Naive thymus-derived CD8-positive, alpha-beta T cell (primary cell): ENCODE measurements at places on chromosomes 7 and 10. TPM values are rescaled to one million over a fixed set of nuclear protein-coding genes. Genes with fewer than 3 reads are reported as not detected.

Gene CPEB3
- 2.5 TPM for total RNA-seq

- peaks cover 19% of the 10 kb centered on the region for H3K36me3 ChIP-seq
- no peak for DNase-seq
- no peaks in the 10 kb centered on the region for H3K27me3 ChIP-seq
- H3K4me3 ChIP-seq, result no peak overlapping the region
- no peaks in the 10 kb centered on the region for H3K4me1 ChIP-seq
Observed at GRCh38 chr7:152860310-152860709, 100.8 kb downstream of the ACTR3B start.

Gene CNPY1
- total RNA-seq, result not detected

DNA sequence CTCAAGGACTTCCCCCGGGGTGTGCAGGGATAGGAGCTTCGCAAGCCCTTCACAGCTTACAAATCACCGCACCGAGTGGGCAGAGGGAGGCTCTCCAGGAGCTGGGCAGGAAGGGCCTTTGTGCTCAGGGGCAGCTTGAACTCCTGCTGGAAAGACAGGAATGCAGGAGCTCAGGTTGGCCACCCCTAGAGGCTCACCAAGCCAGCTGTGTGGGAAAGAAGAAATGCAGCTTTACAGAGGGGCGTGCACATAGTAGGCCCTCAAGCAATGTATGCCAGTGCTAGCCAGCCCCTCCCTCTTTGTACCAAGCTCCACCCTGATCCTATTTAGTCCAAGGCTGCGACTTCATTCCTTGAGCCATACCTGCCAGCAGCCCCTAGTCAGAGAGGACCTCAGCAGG lies 26.1 kb downstream of the STRA8 start:
- no peaks in the 10 kb centered on the region for H3K36me3 ChIP-seq
- DNase-seq, result no peak

GRCh38 chr7:5194571-5194970 lies 4.5 kb downstream of the WIPI2 start:
- H3K4me3 ChIP-seq, result no peak overlapping the region
- H3K36me3 ChIP-seq, result peaks cover 57% of the 10 kb centered on the region
- H3K4me1 ChIP-seq, result peaks cover 43% of the 10 kb centered on the region
- no peaks in the 10 kb centered on the region for H3K27me3 ChIP-seq

GRCh38 chr7:10977113-10977512 lies 3.4 kb downstream of the PHF14 start:
- H3K36me3 ChIP-seq, result peaks cover 30% of the 10 kb centered on the region
- H3K27ac ChIP-seq, result no peak overlapping the region
- no peak for DNase-seq
- H3K4me3 ChIP-seq, result no peak overlapping the region

DNA sequence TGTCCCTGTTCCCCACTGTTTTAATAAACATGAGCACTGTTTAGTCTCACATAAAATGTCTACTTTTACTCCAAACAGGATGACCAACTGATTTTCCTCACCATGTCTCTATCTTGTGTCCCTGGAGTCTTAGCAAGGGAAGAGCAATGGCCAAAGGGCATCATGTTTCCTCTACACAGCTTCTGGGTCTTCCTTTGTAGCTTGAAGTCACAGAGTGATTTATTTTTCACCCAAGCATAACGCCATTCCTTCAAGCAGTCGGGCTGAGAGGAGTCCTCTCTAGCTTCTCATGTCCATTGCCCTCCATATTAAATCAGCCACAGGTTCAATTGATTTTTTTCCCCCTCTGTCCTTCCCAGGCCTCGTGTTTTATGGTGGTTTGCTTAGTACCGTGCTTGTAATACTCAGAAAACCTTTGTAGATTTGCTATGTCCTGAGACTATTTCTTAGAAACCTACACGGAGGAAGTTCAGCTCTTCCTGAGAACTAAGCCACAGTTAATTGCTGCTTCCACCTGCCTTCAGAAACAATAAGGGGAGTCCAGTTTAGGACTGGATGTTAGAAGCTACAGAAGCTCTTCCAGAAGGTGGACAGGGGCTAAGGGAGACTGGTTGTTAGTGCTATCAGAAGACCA lies 178.8 kb downstream of the CREB5 start:
- H3K27me3 ChIP-seq, result no peaks in the 10 kb centered on the region
- DNase-seq, result no peak
- peaks cover 18% of the 10 kb centered on the region for H3K4me1 ChIP-seq
- H3K4me3 ChIP-seq, result no peak overlapping the region
- no peaks in the 10 kb centered on the region for H3K36me3 ChIP-seq

Gene CCDC186
- total RNA-seq, result 42.4 TPM

DNA sequence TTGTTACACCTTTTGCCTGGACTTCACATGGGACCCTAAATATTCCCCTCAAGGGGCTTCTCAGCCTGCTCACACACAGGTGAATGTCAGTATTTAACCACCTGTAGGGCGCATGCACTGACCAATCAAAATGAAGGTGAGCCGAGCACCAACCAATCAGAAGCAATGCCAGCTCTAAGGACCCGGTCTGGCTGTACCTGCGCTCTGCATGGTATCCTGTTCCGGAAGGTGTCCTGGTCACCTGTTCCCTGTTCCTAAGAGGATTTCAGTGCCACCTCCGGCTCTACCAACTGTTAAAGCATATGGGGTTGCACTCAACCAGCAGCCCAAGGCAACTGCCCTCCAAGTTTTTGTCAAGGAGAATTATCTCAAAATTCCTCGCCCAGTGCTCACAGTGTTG lies 18.4 kb upstream of the CALN1 start:
- no peak overlapping the region for H3K27ac ChIP-seq
- no peaks in the 10 kb centered on the region for H3K36me3 ChIP-seq
- H3K27me3 ChIP-seq, result no peaks in the 10 kb centered on the region
- DNase-seq, result no peak
- no peaks in the 10 kb centered on the region for H3K4me1 ChIP-seq

- H3K36me3 ChIP-seq, result no peaks in the 10 kb centered on the region
- H3K27me3 ChIP-seq, result no peaks in the 10 kb centered on the region
Observed at GRCh38 chr10:132418527-132419416, 21.8 kb downstream of the PWWP2B start.

Gene CAPZA2
- 94.5 TPM for total RNA-seq

- H3K4me1 ChIP-seq, result peaks cover 1% of the 10 kb centered on the region
- DNase-seq, result no peak
- H3K27ac ChIP-seq, result no peak overlapping the region
- H3K27me3 ChIP-seq, result peaks cover 12% of the 10 kb centered on the region
- H3K36me3 ChIP-seq, result no peaks in the 10 kb centered on the region
Observed at GRCh38 chr7:158532093-158532627, 55.5 kb downstream of the PTPRN2 start.

DNA sequence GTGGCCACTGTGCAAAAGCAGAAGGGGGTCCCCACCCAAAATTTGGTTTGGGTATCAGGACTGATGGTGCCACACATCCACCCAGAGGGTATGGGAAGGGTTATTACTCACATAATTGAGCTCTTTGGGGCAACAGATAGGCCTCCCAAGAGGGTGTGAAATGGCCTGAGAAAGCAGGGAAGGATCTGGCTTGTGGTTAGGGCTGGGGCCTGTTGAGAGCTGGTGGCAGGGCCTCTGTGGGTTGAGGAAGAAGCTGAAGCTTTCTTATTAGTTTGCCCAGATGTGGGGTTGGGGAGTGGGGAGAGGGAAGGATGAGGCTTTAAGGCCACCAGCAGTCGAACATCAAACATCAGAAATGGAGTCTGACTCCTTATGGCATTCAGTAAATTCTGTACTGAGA lies 18.3 kb upstream of the MKI67 start:
- no peak overlapping the region for H3K27ac ChIP-seq
- H3K36me3 ChIP-seq, result no peaks in the 10 kb centered on the region
- no peak overlapping the region for H3K4me3 ChIP-seq
- no peak for DNase-seq

DNA sequence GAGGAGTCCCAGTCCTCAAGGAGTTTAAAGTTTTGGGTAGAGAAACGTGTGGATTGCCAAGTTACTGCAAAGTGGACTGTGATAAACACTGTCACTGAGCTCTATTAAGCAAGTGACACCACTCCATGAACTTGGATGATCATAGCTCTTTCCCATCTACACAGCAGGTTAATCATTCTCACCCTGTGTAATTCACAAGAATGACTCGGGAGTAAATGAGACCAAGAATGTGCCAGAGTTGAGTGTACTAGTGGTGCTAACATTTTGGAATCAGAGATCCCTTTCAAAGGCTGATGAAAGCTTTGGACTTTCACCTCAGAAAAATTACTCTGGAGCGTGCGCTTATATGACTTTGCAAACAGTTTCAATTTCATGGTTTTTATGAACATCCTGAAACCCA lies 80.8 kb downstream of the RBM20 start:
- no peak for DNase-seq
- H3K4me3 ChIP-seq, result no peak overlapping the region
- peaks cover 40% of the 10 kb centered on the region for H3K4me1 ChIP-seq
- no peak overlapping the region for H3K27ac ChIP-seq
- no peaks in the 10 kb centered on the region for H3K36me3 ChIP-seq

DNA sequence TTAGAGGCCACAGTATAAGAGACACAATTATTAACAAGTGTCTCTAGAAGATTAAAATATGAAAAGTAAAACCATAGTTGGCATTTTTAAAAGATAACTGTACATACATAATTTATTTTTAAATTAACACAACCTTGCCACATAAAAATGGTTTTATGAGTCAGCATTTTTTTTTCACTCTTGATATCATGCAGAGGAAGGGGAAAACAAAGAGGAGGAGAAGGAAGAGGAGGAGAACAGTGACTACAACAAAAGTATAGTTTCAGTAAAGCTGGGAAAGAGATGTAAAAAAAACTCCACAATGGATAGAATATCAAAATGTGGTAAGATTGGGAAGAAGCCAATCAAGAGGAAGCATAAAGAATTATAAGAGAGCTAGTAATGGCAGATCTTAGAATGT lies 34.0 kb downstream of the CH25H start:
- H3K4me1 ChIP-seq, result no peaks in the 10 kb centered on the region
- no peak overlapping the region for H3K27ac ChIP-seq
- no peaks in the 10 kb centered on the region for H3K36me3 ChIP-seq
- no peak for DNase-seq
- peaks cover 6% of the 10 kb centered on the region for H3K27me3 ChIP-seq

Gene ANK3
- 1.6 TPM for total RNA-seq

DNA sequence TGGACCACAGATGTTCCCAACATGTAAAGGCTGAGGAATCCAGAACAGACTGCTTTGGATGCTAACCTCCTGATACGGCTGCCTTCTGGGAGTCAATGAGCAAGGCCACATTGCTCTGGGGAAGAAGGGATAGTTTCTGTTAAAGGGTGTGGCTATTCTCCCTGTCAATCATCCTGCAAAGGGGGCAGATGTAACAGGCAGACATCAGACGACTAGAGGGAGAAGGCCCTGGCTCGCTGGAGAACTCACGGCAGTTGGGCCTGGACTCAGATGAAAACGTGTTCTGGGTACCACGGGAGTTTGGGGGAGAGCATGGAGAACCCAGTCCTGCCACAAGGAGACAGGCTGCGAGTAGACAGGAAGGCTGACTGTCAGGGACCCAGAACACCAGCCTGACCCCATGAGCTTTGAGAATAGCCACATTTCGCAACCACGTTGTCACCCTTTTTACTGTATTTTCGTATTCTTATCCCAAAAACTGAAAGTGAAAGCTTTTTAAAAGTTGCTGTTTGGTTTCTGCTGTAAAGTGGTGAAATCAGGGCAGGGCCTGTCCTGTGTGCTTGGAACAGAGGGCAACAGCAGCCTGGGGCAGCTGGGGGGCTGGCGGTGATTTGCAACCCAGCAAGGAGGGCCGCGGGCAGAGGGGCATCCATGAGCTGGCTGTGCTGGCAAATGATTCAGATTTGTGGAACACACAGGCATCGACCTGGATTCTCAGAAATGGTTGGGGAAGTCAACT lies 95.3 kb downstream of the MYOF start:
- H3K36me3 ChIP-seq, result no peaks in the 10 kb centered on the region
- peaks cover 20% of the 10 kb centered on the region for H3K4me1 ChIP-seq
- no peak for DNase-seq
- H3K27me3 ChIP-seq, result no peaks in the 10 kb centered on the region
- H3K27ac ChIP-seq, result peak overlapping the region; percentile 72

- H3K4me1 ChIP-seq, result peaks cover 2% of the 10 kb centered on the region
- H3K27me3 ChIP-seq, result no peaks in the 10 kb centered on the region
- no peaks in the 10 kb centered on the region for H3K36me3 ChIP-seq
- no peak overlapping the region for H3K4me3 ChIP-seq
Observed at GRCh38 chr10:86661161-86662025, 6.9 kb upstream of the LDB3 start.

- H3K36me3 ChIP-seq, result peaks cover 30% of the 10 kb centered on the region
- DNase-seq, result no peak
- no peaks in the 10 kb centered on the region for H3K4me1 ChIP-seq
- H3K4me3 ChIP-seq, result no peak overlapping the region
Observed at GRCh38 chr7:55983537-55983936, 19.2 kb downstream of the NIPSNAP2 start.

Gene PPA1
- 51.0 TPM for total RNA-seq

Gene NANOS1
- total RNA-seq, result 0.55 TPM

GRCh38 chr7:16070806-16071205 lies 350.5 kb downstream of the CRPPA start:
- H3K27me3 ChIP-seq, result no peaks in the 10 kb centered on the region
- no peak overlapping the region for H3K27ac ChIP-seq
- no peaks in the 10 kb centered on the region for H3K36me3 ChIP-seq

Gene PIK3CG
- total RNA-seq, result 34.4 TPM

GRCh38 chr7:91443862-91444261 lies 179.6 kb downstream of the FZD1 start:
- DNase-seq, result no peak
- H3K27ac ChIP-seq, result no peak overlapping the region
- no peaks in the 10 kb centered on the region for H3K27me3 ChIP-seq
- no peak overlapping the region for H3K4me3 ChIP-seq
- H3K4me1 ChIP-seq, result no peaks in the 10 kb centered on the region

Gene NRG3
- total RNA-seq, result not detected

GRCh38 chr10:30821994-30822692 lies 192.6 kb upstream of the LYZL2 start:
- peaks cover 8% of the 10 kb centered on the region for H3K4me1 ChIP-seq
- H3K27me3 ChIP-seq, result no peaks in the 10 kb centered on the region
- no peak overlapping the region for H3K27ac ChIP-seq
- no peak for DNase-seq
- H3K4me3 ChIP-seq, result no peak overlapping the region

- H3K27me3 ChIP-seq, result peaks cover 14% of the 10 kb centered on the region
- H3K4me3 ChIP-seq, result no peak overlapping the region
- no peak for DNase-seq
- H3K27ac ChIP-seq, result no peak overlapping the region
- H3K36me3 ChIP-seq, result peaks cover 26% of the 10 kb centered on the region
Observed at GRCh38 chr7:1777122-1777521, 107.0 kb downstream of the ELFN1 start.
